ENCODE measurements at places on chromosomes 3 and 15. TPM values are rescaled to one million over a fixed set of nuclear protein-coding genes. Genes with fewer than 3 reads are reported as not detected.
A peak's percentile ranks its signal among the peaks of the same experiment; 100 is the strongest.

GRCh38 chr3:112640930-112641801 is at the start of gene CCDC80:
TSS of gene CCDC80 (minus strand) at chr3:112641143. CDS start at chr3:112639905, 1,238 bp downstream.
- no peaks in the 10 kb centered on the region for H3K36me3 ChIP-seq
- no peak for DNase-seq
- peak within 1 kb of the TSS; percentile 85 for H3K27ac ChIP-seq
- peak within 1 kb of the TSS; percentile 45 for H3K4me3 ChIP-seq

DNA sequence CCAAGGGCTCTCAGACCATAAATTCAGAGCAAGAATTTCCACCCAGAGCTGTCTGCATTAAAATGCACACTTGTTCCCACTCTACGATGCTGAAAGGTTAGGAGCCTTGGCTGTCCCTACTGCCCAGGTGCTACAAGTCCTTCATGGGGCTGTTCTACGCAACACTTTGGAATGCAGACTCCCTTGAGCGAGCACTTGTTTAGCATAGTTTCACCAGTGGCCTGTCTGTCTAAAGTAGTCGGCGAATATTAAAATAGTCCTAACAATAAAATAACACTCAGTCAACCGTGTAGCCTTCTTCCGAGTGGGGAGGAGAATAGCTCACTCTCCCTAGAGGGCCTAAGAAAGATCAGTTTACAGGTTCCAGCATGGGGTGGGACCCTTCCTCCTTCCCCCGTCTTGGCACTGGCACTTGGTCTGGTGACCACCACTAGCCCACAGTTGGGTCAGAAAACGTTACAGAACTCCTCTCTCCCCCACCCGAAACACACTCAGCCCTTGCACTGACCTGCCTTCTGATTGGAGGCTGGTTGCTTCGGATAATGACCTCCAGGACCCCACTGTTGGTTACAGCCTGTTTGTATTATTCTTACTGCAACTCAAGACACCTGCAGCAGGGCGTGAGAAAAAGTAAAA is at the start of gene CLDN16:
Gene CLDN16, plus strand, starts transcription at position 586 of the 636 bp plus-strand sequence. CDS start 167 bp downstream, outside the sequence.
- no peaks in the 10 kb centered on the region for H3K4me1 ChIP-seq
- no peak within 1 kb of the TSS for H3K27ac ChIP-seq
- H3K36me3 ChIP-seq: no peaks in the 10 kb centered on the region

DNA sequence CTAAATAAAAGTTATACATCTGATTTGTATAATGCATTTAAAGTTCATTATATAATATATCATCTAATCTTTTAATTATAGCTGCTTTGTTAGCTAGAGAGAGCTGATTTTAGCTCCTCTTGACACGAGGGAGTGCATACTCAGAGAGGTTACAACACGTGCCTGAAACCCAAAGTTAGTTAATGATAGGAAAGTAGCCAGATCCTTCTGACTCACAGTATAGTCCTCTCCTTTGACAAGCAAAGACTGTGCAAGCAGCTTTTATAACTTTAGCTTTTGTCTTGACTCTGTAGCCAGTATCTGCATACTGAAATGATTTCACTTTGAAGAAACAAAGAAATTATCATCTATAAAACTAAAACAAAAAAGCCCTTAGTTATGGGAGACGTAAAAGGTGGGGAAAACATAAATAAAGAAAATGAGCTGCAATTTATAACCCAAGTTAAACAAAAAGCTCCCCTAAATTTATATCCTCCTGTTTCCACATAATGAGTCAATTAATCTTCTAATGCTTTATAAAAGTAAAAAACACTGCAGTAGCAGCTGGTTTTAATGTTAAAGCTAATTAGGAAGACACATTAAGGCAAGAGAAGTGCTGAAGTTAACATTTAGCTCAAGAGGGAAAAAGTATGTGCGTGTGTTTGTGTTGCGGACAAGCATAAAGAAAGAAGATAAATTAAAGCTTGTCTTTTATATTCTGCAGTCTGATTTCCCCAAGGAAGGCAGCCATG is 13.1 kb downstream of the GABRR3 start:
- H3K36me3 ChIP-seq: no peaks in the 10 kb centered on the region
- peaks cover 40% of the 10 kb centered on the region for H3K4me1 ChIP-seq
- H3K4me3 ChIP-seq: no peak overlapping the region
- H3K27ac ChIP-seq: no peak overlapping the region
- H3K27me3 ChIP-seq: no peaks in the 10 kb centered on the region

- no peaks in the 10 kb centered on the region for H3K27me3 ChIP-seq
- H3K36me3 ChIP-seq: no peaks in the 10 kb centered on the region
- no peak overlapping the region for H3K4me3 ChIP-seq
- no peak overlapping the region for H3K27ac ChIP-seq
- no peak for DNase-seq
- no peaks in the 10 kb centered on the region for H3K4me1 ChIP-seq
These were observed 32.1 kb upstream of the ST3GAL6 start for GRCh38 chr3:98730886-98731537.

- no peak for DNase-seq
- no peak overlapping the region for H3K27ac ChIP-seq
- H3K36me3 ChIP-seq: no peaks in the 10 kb centered on the region
- H3K4me1 ChIP-seq: peaks cover 11% of the 10 kb centered on the region
- H3K27me3 ChIP-seq: no peaks in the 10 kb centered on the region
- H3K4me3 ChIP-seq: no peak overlapping the region
These were observed 242.4 kb downstream of the KCNMB2 start for GRCh38 chr3:178778589-178778988.

DNA sequence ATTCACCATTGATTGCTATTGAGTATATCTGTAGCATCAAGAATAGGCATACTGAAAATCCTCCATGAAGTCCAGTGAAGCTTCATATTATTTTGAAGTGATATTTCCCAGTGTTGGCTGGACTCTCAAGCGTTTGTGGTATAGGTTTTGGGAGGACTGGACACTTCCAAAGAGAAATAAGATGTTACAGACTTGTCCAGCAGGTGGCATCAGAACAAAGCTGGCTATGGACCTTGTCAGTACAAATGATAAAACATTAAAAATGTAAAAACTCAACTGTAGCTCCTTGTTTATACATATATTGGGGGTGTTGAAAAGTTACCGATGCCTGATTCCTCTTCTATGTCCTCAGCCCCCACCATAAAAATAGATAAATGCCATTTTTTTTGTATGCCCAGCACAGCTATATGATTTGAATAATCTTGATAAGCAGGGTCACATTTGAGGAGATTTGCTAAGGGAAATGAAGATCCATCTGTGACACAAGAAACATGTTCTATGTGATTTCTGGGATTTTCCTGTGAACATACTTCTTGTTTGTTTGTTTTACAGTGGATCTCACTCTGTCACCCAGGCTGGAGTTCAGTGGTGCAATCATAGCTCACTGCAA is 54.5 kb upstream of the GOLGA6B start:
- H3K27ac ChIP-seq: no peak overlapping the region
- no peak overlapping the region for H3K4me3 ChIP-seq
- H3K36me3 ChIP-seq: no peaks in the 10 kb centered on the region
- no peaks in the 10 kb centered on the region for H3K27me3 ChIP-seq
- no peaks in the 10 kb centered on the region for H3K4me1 ChIP-seq

DNA sequence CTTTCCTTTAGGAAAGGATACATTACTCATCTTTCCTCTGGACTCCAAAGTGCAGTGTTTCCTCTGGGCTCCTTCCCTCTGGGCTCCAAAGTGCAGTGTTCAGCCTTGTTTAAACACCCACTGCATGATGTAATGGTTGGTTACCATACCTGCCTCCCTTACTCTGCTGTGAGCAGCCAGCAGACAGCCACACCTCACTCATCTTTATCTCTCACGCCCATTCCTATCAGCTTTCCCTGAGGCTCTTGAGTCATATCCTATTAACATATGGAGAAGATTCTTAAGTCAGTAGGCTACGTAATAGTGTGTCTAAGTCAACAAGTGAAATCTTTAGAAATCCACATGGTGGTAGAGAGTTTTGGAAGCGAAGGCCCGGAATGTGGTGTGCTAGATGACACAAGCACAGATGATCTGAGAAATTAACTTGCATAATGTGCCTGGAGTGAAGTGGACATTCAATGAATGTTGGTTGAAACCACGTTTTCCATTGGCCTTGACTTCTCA is 97.2 kb upstream of the CTNNB1 start:
- H3K27ac ChIP-seq: no peak overlapping the region
- no peak for DNase-seq
- H3K27me3 ChIP-seq: no peaks in the 10 kb centered on the region
- no peaks in the 10 kb centered on the region for H3K36me3 ChIP-seq
- H3K4me3 ChIP-seq: no peak overlapping the region

- H3K4me3 ChIP-seq: no peak overlapping the region
- H3K27me3 ChIP-seq: no peaks in the 10 kb centered on the region
- H3K36me3 ChIP-seq: no peaks in the 10 kb centered on the region
- H3K27ac ChIP-seq: no peak overlapping the region
These were observed 86.2 kb downstream of the THSD4 start for GRCh38 chr15:71201477-71201876.

GRCh38 chr3:64176461-64176996 is 48.7 kb downstream of the PRICKLE2 start:
- no peaks in the 10 kb centered on the region for H3K4me1 ChIP-seq
- no peak for DNase-seq
- H3K36me3 ChIP-seq: no peaks in the 10 kb centered on the region
- no peak overlapping the region for H3K27ac ChIP-seq

- no peaks in the 10 kb centered on the region for H3K36me3 ChIP-seq
- no peaks in the 10 kb centered on the region for H3K27me3 ChIP-seq
- H3K27ac ChIP-seq: no peak overlapping the region
- no peak overlapping the region for H3K4me3 ChIP-seq
- no peak for DNase-seq
These were observed 39.8 kb downstream of the CLK3 start for GRCh38 chr15:74655424-74655823.

DNA sequence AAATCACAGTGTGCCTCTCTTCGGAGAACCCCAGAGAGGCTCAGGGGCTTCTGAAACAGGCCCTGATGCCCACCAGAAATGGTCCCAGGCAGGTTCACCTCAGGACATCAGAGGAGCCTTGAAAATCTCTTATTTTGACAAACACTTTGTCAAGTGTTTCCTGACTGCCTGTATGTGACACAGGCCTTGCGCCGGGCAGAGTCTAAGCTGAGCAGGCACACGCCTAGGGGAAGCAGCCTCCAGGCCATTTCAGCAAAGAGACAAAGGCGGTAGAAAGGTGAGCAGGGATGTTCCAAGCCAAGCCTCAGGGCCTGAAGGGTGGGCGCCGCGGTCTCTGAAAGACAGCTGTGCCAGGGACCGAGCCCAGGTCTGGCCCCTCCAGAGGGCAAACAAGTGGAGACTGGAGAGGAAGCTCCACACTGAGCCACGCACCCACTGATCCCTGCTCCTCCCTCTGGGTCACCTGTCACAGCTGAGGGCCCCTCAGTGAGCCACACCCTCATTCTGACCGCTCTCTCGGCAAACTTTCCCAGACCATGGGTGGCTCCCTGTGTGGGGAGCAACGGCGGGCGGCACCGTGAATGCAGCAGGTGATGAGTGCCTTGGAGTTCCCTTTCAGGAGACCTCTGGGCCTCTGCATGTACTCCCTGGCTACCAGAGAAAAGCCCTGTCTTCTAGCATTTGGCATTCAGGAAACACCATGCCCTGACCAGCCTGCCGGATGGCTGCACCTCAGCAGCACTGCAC is 136.1 kb downstream of the ADAMTS17 start:
- H3K36me3 ChIP-seq: no peaks in the 10 kb centered on the region
- DNase-seq: no peak
- H3K4me1 ChIP-seq: peaks cover 3% of the 10 kb centered on the region
- H3K27me3 ChIP-seq: no peaks in the 10 kb centered on the region
- no peak overlapping the region for H3K4me3 ChIP-seq

- H3K27ac ChIP-seq: peak overlapping the region; percentile 84
- H3K36me3 ChIP-seq: no peaks in the 10 kb centered on the region
- H3K4me3 ChIP-seq: peak overlapping the region; percentile 25
- H3K4me1 ChIP-seq: peaks cover 46% of the 10 kb centered on the region
- H3K27me3 ChIP-seq: peaks cover under 1% of the 10 kb centered on the region
These were observed 145.5 kb upstream of the TPM1 start for GRCh38 chr15:62896969-62897486.

GRCh38 chr3:59946401-59946800 is 896.6 kb upstream of the CFAP20DC start:
- H3K36me3 ChIP-seq: no peaks in the 10 kb centered on the region
- no peaks in the 10 kb centered on the region for H3K27me3 ChIP-seq
- H3K4me3 ChIP-seq: no peak overlapping the region
- H3K27ac ChIP-seq: no peak overlapping the region
- no peaks in the 10 kb centered on the region for H3K4me1 ChIP-seq

GRCh38 chr3:116032176-116032575 is 408.9 kb downstream of the GAP43 start:
- H3K4me3 ChIP-seq: no peak overlapping the region
- H3K27me3 ChIP-seq: no peaks in the 10 kb centered on the region
- DNase-seq: no peak
- no peak overlapping the region for H3K27ac ChIP-seq

- H3K27me3 ChIP-seq: no peaks in the 10 kb centered on the region
- no peak for DNase-seq
- no peak overlapping the region for H3K27ac ChIP-seq
- no peak overlapping the region for H3K4me3 ChIP-seq
- H3K4me1 ChIP-seq: no peaks in the 10 kb centered on the region
- no peaks in the 10 kb centered on the region for H3K36me3 ChIP-seq
These were observed 47.3 kb downstream of the CCR3 start for GRCh38 chr3:46289551-46289950.

DNA sequence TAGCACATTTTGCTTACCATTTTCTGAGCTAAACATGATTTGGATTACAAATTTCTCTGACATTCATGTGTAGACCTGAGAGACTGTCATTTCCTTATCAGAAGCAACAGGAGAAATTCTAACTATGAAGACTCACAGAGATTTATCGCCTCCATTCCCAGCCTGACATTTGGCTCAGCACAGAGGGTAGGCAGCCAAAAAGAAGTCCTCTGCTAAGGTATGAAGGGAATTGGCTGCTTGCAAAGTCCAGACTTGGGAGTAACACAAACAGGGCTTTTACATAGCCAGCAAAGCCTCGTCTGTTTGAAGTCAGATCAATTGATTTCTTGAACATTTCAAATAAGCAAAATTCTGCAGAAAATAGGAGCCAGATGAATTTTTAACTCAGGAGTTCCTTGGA is 57.0 kb upstream of the CMSS1 start:
- no peaks in the 10 kb centered on the region for H3K36me3 ChIP-seq
- no peak overlapping the region for H3K27ac ChIP-seq
- no peaks in the 10 kb centered on the region for H3K27me3 ChIP-seq
- no peaks in the 10 kb centered on the region for H3K4me1 ChIP-seq

GRCh38 chr3:122674339-122674738 is 6.3 kb upstream of the PARP14 start:
- no peak overlapping the region for H3K27ac ChIP-seq
- DNase-seq: no peak
- no peaks in the 10 kb centered on the region for H3K36me3 ChIP-seq
- peaks cover 5% of the 10 kb centered on the region for H3K4me1 ChIP-seq
- H3K4me3 ChIP-seq: no peak overlapping the region
- no peaks in the 10 kb centered on the region for H3K27me3 ChIP-seq

The OTOL1 gene
- not detected for total RNA-seq

The MORC1 gene
- total RNA-seq: not detected

The ZNF197 gene
- 7.0 TPM for total RNA-seq

The IL5RA gene
- not detected for total RNA-seq

The TRNT1 gene
- 10.3 TPM for total RNA-seq

The INSYN1 gene
- 1.4 TPM for total RNA-seq

The GATM gene
- total RNA-seq: 13.4 TPM

The SLC15A2 gene
- 4.0 TPM for total RNA-seq

The EPHA3 gene
- 0.38 TPM for total RNA-seq

The MESP2 gene
- total RNA-seq: not detected

The CCPG1 gene
- 9.7 TPM for total RNA-seq

The DUOXA1 gene
- total RNA-seq: 64.0 TPM

The HRH1 gene
- 4.3 TPM for total RNA-seq

The SCAANT1 gene
- total RNA-seq: not detected

The TM4SF18 gene
- total RNA-seq: 2.1 TPM

The TRAIP gene
- total RNA-seq: 4.5 TPM
